Right ventricle myocardium superior (tissue), 1 donor: ENCODE measurements at places on chromosomes 1 and 21.

GRCh38 chr1:210464519-210465039 is 135.9 kb downstream of the HHAT start:
- DNase-seq = no peak

- no peak for DNase-seq
Measured at GRCh38 chr1:114458237-114458777, 52.7 kb downstream of the TRIM33 start.

DNA sequence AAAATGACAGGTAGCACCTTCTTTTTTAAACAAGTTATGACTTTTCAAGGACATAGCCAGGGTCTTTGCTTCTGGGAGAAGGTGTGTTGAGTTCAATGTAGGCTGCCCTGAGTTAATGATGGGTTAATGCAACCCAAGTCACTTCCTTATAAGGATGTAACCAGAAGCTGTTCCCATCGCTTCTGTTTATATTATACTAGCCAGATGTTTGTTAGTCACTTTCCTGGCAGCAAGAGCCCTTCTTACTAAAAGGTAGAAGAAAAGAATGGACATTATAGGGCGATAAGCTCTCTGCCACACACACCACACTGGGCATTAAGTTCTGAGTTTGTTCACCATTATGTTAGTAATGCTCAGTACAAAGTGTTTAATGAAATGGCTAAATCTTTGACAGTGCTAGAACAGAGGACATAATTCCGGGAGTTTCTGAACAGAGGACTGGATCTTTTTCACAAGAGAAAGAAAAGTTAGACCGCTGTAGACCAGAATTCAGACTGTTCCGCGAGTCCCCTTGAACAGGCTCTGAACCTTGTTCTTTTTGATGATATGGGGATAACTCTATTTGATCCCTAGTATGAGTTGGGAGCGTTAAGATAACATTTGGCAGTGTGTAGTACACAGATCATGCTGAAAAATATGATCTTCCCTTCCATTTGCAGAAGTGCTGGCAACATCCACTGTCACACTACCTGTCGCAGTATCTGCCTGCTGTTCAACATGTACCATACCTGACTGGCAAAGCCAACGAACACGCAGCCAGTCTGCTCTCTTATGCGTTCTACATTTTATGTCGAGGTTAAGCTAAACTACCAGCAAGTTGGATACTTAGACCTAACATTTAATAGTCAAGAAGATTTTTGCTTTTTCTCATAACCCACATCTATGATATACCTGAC is 41.0 kb downstream of the DEGS1 start:
- DNase-seq = no peak

DNA sequence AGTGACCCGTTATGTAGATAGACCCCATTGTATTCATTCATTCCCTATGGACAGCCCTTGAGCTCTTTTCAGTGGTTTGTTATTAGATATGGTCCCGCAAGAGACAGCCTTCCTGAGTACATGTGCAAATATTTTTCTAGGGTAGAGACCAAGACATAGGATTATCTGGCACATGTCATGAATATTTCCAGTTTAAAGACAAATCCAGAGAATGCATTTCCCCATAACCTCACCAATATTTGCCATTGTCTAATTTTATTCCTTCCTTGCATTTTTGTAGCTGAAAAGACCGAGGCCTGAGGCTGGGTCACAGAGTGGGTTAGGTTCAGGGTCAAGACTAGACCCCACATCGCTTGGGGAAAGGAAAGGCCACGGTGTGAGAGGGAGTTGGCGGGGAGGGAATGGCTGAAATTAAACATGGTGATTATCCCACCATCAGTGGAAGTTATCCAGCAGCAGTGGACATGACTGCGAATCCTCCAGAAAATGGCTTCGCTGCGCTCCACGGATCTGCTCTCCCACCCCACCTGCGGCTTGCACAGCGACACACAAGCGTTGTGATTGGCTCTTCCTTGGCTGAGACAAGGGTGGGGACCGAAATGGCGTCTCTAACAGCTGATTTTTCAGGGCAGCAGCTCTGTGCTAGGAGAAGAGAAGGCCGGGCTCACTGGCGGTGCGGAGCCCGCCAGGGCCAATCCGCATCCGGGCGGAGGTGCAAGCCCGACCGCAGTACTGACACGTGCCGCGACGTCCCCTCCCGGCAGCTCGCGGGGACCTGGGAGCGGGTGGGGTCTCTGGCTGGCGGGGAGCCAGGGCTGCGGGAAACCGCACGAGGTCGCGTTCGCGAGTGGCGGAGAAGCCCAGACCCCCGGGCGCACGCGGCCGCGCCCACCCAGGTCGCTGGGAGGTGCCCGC is 16.1 kb upstream of the STMN1 start:
- peak; percentile 66 for DNase-seq

- DNase-seq = no peak
Measured at GRCh38 chr1:183840140-183840539, 35.2 kb downstream of the RGL1 start.

GRCh38 chr1:35715568-35716002 is 3.1 kb downstream of the C1orf216 start:
- peak; percentile 78 for DNase-seq

- DNase-seq = no peak
Measured at GRCh38 chr1:159664247-159664646, 50.1 kb downstream of the CRP start.

DNA sequence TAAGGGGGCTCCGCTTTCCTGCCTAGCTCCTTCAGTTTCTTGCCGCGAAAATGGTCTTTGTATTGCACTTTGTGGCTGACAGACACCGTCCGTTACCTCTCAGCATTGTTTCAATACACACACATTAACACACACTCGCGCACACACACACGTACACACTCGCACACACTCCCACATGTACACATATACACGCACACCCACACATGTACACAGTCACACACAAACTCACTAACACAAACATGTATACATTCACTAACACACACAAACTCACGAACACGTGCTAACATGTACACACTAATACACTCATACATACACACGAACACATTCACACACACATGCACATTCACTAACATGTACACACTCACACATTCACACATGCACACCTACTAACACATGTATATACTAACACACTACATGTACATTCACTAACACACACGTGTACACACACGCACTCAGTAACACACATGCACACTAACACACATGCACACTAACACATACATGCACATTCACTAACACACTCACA is 48.9 kb downstream of the PSMG1 start:
- DNase-seq = no peak

DNA sequence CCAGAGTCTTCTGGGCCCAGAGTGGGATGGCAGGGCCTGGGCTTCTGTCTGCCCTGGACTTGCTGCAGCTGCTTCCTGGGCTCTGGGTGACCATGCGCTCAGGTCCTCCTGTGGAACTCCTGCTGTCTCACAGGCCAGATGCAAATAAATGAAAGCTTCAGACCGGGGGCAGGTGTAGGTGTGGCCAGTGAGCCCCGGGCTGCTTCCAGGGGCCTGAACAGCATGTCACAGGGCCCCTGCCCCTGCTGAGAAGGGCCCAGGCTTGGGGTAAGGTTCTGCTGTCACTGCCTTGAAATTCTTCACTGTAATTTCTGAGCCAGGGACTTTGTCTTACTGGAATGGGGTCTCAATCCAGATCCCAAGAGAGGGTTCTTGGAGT is 2.5 kb upstream of the PKNOX1 start:
- no peak for DNase-seq

DNA sequence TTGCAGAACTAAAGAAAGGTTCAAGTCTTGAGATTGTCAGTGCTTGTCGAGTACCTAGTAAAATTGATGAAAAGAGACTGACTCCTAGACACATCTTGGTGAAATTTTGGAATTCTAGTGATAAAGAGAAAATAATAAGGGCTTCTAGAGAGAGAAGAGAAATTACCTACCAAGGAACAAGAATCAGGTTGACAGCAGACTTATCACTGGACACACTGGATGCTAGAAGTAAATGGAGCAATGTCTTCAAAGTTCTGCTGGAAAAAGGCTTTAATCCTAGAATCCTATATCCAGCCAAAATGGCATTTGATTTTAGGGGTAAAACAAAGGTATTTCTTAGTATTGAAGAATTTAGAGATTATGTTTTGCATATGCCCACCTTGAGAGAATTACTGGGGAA is 16.3 kb downstream of the L1TD1 start:
- DNase-seq = no peak

DNA sequence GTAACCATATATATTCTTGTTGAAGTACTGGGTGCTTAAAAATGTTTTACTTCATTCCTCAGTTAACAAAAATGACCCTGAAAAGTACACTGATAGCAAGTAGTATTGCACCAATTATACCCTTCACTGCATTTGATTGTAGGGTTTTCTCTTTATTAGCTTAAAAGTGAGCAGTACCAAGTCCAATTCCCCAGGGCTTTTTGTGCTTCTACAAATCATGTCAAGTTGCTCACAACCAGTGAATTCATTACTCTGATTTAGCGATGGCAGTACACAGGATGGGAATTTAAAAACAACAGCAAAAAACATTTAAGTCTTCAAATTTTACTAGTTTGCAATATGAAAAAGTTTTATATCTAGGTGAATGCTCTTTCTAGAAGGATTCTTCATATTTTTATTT is 436.4 kb downstream of the PTBP2 start:
- DNase-seq = no peak

DNA sequence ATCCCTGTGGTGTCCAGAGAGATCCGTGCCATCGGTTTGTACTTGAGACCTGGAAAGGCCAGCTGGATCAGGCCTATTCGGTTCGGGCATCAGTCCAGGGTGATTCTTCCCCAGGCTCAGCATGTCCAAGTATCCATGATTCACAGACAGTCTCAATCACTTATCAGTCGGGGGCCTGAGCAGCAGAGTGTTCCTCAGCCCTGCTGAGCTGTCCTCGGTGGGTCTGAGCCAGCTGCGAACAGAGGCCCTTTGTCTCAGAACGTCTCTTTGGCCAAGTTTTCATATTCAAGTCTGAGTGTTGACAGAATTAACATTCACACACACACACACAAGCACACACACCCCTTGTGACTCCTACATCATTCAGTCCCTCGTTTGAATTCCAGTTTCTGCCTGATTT is 33.4 kb upstream of the OSBPL9 start:
- DNase-seq = peak; percentile 91

GRCh38 chr1:216740331-216740730 is 17.1 kb upstream of the ESRRG start:
- no peak for DNase-seq

- DNase-seq = no peak
Measured at GRCh38 chr1:198179556-198179981, 22.8 kb downstream of the NEK7 start.

GRCh38 chr1:27993241-27993640 is 33.5 kb downstream of the XKR8 start:
- no peak for DNase-seq

- no peak for DNase-seq
Measured at GRCh38 chr1:82160036-82160435, 359.3 kb downstream of the ADGRL2 start.

DNA sequence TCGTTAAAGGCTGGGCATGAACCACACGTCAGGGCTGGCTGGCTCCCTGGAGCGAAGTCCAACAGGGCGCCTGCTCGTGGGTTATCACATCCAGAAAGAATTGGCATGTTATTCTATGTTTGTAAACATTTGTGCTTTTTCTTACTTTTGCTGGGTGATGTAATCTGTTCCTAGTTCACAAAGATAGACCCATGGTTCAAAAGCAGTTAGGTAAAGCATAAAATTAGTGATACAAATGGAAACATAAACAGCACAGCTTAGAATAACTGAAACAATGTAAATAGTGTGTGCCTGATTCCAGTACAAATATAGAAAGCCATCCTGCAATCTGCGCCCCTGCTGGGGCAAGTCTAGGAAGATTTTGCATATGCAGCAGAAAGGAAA is 184.0 kb upstream of the C1orf174 start:
- DNase-seq = no peak

DNA sequence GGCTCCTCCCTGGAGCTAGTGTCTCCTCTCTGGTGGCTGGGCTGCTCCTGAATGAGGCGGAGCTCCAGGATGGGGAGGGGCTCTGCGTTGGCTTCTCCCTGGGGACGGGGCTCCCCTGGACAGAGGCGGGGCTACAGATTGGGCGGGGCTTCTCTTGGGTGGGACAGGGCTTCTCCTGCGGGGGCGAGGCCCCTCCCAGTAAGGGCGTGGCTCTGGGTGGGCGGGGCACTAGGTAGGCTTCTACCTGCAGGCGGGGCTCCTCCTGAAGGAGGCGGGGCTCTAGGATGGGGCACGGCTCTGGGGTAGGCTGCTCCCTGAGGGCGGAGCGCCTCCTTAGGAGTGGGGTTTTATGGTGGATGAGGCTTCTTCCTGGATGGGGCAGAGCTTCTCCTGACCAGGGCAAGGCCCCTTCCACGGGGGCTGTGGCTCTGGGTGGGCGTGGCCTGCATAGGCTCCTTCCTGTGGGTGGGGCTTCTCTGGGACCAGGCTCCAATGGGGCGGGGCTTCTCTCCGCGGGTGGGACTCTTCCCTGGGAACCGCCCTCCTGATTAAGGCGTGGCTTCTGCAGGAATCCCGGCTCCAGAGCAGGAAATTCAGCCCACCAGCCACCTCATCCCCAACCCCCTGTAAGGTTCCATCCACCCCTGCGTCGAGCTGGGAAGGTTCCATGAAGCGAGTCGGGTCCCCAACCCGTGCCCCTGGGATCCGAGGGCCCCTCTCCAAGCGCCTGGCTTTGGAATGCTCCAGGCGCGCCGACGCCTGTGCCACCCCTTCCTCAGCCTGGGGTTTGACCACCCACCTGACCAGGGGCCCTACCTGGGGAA is 22.7 kb upstream of the ARF1 start:
- DNase-seq = peak; percentile 52

DNA sequence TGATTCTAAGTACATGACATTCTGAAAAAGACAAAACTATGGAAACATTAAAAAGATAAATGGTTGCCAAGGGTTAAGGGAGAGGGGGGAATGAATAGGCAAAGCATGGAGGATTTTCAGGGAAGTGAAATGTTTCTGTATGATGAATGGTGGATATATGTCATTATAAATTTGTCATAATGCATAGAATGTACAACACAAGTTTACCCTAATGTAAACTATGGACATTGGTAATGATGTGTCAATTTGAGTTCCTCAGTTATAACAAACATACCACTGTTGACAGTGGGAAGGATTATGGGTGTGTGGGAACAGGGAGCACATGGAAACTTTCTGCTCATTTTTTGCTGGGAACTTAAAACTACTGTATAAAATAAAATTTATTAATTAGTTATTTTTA is 427.1 kb upstream of the ESRRG start:
- no peak for DNase-seq

DNA sequence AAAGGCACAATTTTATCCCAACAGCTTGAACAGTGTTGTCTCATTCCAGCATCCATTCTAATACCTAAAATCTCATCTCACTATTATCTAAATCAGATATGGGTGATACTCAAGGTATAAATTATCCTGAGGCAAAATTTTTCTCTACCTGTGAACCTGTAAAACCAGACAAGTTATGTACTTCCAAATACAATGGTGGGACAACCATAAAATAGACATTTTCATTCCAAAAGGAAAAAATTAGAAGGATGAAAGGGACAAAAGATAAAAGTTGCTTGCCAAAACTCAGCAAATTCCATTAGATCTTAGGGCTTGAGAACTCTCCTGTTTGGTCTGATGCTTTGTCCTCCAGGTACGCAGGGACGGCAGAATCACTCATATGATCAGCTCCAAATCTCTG is 650.5 kb downstream of the ADGRL2 start:
- DNase-seq = no peak
